Mesenchymal stem cell (in vitro differentiated cells and primary cell): ENCODE measurements at places on chromosomes 7 and 10.

DNA sequence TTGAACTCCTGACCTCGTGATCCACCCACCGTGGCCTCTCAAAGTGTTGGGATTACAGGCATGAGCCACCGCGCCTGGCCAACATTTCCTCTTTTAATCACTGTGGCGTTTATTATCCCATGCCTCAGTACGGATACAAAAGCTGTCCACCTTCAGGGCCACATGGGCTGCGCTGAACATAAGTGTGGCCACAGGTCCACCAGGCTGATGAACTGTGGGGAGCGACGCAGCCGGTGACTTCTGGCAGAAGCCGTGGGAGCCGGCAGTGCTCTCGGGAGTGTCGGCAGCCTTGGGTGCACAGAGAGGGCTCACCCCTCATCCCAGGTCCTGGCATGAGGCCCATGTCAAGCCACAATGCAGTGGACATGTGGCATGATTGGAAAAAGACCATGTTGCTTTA lies 223.6 kb downstream of the TNS3 start:
- no peak for DNase-seq

DNA sequence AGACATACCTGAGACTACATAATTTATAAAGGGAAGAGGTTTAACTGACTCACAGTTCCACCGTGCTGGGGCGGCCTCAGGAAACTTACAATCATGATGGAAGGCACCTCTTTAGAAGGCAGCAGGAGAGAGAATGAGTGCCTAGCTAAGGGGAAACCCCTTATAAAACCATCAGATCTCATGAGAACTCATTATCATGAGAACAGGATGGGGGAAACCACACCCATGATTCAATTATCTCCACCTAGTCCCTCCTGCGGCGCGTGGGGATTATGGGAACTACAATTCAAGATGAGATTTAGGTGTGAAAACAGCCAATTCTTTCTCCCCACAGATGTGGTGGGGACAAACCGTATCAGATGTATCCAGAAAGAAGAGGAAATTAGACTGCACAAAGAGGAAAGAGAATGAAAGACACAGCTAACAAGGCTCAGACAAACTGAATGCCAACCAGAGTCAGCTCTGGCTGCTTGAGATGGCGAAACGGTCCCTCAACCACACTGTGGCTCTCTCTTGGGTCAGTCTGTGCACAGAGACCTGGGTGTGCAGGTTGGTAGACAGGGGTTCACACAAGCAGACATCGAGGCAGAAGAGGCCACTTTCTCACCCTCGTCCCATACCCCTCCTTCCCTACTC lies 375.6 kb downstream of the SFMBT2 start:
- DNase-seq, result no peak

DNA sequence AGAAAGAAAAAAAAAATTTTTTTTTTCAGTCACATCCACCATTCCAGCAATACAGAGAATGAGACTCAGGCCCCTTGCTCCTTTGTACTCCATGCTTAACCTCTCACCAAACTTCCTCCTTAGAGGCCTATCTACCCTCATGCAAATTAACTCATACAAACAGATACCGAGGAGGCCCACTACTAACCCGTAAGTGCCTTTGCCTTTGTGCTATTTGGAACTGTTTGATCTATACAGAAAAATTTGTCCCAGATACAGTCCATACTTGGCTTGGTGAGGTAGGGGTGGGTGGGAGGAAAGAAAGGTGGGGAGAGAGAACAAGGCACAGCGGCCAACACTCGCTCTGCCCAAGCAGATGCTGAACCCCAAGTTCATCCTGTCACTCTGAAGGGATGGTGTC lies 87.8 kb upstream of the DUSP5 start:
- DNase-seq, result no peak

DNA sequence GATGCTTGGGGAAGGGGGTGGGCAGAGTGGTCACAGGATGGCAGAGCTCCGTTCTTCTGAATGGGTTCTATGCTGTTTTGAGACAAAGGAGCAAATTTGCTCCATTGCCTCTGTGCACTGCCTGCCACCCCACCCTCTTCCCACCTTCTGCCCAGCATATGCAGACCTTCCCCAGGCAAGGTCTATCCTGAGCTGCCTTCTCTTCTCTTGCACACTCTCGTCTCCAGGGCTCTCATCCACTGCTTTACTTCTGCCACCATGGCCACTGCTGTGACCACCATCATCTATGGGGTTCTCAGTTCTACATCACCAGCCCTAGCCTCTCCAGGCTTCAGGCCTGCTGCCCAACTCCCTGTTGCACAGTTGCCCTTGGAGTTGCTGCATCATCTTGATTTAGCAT lies 230.4 kb downstream of the TMEM178B start:
- no peak for DNase-seq

DNA sequence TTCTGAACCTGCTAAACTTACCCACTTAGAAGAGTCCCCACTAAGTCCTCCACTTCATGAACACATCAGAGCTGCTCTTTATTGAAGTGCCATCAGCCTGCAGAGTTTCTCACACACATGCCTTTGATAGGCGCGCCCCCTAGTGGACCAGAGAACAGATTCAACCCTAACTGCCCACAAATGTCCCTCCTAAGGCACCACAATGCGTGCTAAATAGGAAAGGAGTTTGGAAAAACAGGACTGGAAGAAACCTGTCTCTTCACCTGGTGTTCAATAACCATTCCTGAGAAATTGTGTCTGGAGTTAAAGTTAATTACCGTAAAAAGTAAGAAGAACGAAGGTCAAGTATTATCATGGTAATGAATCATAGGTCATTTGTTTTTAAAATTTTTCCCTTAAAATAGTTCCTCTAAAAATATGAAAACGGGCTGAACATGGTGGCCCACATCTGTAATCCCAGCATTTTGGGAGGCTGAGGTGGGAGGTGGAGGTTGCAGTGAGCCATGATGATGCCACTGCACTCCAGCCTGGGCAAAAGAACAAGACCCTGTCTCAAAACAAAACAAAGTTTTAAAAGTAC lies 249.7 kb downstream of the ELMO1 start:
- DNase-seq, result peak; percentile 79

DNA sequence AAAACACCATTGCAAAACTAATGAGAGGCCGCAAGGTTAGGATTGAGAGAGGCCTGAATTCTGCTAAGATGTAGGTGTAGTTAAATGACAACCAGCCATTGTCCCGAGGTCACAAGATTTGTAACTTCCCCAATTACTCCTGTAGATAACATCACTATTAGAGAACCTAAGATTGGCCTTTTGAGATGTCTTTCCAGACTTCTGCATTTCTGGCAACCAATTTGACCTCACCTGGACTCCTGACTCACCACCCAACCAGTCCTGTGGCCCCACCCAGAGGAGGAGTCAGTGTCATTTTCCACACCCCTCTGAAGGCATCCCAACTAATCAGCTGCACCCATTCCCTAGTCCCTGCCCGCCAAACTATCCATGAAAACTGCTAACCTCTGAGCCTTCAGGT lies 115.7 kb downstream of the PRKAG2 start:
- no peak for DNase-seq

DNA sequence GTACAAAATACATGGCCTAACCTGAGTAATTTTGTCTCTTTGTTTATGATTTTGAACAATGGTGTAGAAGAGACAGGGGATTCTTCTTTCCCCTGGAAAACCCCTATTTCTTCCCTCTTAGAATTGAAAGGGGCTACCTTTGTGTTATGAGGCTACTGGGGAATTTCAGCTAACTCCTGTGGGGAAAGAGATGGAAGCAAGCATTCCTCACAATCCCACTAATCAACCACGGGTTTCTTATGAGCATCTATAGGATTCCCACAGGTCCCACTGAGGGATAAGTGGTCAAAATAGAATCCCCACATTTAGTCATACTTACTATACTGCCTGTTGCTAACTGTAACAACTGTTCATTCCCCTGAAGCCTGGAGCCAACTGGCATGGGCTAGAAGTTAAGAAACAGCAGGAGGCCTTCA lies 32.2 kb upstream of the ITGB8 start:
- no peak for DNase-seq

- DNase-seq, result peak; percentile 97
Measured at GRCh38 chr7:101017064-101017777, 2.7 kb upstream of the MUC17 start.

DNA sequence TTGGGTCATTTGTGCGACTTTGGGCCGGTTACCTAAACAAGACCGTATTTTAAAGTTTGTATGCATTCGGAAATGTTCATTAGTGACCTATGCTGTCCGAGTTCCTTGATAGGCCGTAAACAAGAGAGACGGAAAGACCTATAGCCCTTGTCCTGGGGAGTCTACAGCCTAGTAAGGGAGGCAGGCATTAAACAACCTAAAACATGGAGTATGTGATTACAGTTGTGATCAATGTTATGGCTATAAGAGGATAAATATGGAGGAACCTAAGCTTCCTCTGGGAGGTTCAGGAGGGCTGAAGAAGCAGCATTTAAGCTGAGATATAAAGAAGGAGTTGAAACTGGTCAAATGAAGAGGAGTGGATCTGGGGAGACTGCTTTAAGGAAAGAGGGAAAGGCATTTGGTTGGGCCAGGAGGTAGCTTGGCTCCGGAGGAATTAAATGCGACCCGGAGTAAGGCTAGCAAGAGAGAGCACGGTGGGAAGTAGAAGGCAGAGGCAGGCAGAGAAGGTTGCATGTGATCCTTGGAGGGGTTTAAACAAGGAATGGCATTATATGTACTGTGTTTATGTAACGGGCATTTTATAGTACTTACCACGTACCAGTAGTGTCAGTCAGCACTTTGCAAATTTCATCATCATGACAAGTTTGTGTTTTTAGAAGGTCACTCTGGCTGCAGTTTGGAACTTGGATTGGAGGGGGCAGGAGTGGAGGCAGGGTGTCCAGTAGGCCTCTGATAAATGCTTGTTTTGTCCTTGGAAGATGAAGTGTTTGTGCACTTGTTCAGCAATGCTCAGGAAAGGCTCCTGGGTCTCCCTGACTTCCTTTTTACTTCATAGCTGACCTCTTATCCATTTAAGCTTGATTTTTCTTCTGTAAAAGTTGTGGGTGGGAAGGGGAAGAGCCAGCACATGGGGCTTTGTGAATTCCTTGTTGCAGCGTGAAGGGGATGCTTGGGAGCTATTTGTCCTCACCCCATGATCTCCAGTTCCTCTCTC lies 1.0 kb upstream of the AVPI1 start:
- DNase-seq, result peak; percentile 90

DNA sequence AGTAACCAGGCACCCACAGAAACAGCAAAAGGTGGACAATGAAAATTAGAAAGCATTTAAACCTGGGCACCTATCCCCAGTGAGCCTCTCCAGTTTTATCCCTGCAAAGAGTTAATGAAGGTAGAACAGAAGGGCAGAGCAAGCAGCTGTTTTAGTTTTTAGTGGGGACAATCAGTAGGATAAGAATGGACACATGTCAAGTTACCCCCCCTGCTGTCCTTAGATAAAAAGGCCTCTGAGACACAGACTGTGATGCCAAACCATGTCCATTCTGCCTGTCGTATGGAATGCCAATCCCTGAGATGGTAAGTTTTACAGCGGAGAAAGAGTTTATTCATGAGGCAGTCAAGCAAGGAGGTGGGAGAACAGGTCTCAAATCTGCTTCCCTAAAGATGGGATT lies 162.6 kb upstream of the AGR3 start:
- DNase-seq, result no peak

- no peak for DNase-seq
Measured at GRCh38 chr7:116100626-116101025, 70.1 kb upstream of the TFEC start.

DNA sequence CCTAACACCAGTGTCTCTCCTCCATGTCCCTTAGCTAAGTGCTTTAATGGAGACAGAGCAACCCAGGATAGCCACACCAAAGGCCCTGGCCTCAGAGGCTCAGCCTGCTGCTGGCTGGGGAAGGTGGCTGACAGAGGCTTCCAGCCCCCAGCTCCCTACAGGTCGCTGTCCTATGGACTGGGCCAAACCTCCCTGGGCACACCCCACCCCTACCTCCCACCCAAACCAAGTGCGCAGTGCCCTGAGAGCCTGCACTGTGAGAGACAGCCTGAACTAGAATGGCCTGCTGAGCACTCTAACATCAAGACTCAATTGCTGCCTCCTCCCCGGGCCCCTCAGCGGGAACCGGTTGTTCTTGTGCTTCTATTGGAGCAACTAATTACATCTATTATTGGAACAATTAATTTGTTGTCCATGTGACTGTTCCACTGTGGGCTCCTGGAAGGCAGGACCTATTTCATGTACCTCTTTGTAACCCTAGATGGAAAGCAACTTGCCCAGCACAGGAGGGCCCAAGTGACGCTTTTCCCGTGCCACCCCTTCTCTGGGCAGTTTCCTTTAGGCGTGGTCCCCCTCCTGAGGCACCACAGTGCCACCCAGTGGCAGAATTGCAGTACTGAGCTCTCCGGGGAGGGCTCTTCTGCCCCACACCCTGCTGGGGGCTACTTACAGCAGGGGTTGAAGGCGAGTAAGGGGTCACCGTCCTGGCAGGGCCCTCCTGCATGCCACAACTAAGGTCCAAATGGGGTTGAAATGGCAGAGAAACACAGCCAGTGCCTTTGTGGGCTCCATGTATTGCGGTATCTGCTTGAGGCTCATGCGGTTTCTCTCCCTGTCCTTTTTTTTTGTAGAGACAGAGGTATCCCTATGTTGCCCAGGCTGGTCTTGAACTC lies 63.7 kb upstream of the WAPL start:
- DNase-seq, result peak; percentile 72

DNA sequence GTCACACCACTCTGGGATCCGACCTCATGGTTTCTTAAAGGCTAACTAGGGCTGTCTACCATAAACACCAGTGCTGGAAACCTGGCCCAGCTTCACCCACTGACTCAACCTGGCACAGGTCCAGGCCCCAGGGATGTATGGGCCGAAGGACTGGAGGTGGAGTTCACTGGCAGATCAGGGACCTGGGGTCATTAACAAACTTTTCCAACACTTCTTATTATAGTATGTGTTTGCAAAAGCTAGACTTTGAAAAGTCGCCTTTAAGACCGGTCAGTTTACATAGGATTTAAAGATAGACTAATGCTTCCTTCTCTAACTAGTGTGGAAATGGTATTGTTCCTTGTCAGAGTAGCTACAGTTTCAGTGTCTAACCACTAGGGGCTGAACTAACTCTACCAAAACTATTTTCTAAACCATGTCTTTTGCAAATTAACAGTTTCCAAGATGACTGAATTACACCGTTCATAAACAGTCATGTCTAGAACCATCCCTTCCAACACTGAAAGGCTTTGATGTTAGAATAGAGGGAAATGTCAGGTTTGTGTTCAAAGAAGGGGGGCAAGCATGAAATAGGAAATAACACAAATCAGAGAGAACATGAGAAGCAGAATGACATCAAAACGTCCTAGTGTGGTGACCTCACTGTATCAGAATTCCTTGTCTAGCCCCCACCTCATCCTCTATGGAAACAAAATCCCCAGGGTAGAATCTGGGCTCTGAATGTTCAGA lies 29.7 kb downstream of the STN1 start:
- DNase-seq, result peak; percentile 90

DNA sequence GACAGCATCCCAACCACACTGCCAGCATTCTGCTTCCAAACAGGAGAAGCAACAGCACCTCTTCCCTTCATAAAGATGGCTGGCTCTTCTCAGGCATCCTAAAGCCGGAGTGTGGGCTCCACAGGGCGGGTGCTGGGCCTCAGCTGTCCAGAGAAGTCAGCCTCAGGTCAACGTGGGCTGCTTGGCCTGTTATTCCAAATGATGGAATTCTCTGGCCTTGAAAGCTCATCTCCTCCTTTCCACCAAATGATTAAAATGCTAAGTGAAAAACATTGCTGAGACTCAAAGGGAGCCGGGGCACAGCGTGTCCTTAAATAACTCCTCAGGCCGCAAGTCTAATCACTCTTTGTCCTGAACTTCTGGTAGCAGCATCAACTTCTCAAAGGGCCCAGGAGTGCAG lies 53.1 kb upstream of the CPXM2 start:
- DNase-seq, result no peak

GRCh38 chr7:136228171-136228570 lies 251.0 kb upstream of the MTPN start:
- DNase-seq, result peak; percentile 74
